C1 segment of cervical spinal cord (tissue), 14 donors: ENCODE measurements at places on chromosomes 7 and 10.

- no peak for DNase-seq
These were observed 411 bp downstream of the AUTS2 start for GRCh38 chr7:69598487-69599285.

GRCh38 chr7:81299711-81300110, 380.9 kb upstream of the SEMA3C start:
- DNase-seq, result no peak

GRCh38 chr10:75408509-75408875, 6.9 kb upstream of the ZNF503 start:
- no peak for DNase-seq

GRCh38 chr10:123463698-123464097, 202.5 kb upstream of the GPR26 start:
- DNase-seq, result no peak
